ENCODE measurements at places on chromosomes 4 and X.
A peak's percentile ranks its signal among the peaks of the same experiment; 100 is the strongest.

- no peak for DNase-seq
These were observed 351.3 kb downstream of the NAP1L3 start for GRCh38 chrX:93322110-93322509.

- no peak for DNase-seq
These were observed 121.2 kb upstream of the GUCY1A1 start for GRCh38 chr4:155545456-155545855.

DNA sequence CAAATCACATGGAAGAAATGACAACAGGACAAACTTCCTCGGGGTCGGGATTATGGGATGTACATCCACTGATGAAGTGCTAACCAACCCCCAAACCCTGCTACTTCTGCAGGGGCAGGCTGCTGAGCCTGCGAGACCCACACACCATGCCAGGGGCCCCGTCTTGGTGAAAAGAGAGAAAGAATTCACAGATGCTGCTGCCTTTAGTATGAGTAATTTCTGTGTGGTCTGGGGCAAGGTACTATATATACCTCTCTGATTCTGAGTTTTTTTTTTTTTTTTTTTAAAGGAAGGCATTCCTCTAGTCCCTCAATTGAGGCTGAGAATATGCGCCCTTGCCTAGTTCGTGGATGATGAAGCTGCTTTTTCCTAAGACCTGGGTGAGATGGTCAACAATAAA is 24.8 kb downstream of the PDHA1 start:
- no peak for DNase-seq

DNA sequence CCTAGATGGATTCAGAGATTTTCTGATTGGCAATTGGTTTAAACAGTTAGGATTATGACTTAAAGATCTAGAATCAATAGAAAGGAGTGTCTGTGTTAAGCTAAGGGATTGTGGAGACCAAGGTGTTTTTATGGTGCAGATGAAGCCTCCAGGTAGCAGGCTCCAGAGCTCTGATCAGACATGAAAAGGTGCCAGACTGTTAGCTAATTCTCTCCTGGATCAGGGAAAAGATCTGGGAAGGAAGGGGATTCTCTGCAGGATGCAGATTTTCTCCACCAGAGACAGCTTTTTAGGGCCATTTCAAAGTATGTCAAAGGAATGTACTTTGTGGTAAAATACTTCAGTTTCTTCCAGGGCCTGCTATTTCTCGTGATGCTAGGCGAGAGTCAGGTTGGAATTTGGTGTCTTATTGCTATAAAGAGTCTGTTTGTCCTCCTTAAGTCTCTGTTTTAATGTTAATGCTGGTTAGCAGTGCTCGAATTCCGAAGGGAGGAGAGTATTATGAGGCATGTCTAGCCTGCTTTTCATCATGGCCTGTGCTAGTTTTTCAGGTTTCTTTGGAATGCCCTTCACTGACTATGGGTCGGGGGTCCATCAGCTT is 12.0 kb upstream of the GPR78 start:
- no peak for DNase-seq

DNA sequence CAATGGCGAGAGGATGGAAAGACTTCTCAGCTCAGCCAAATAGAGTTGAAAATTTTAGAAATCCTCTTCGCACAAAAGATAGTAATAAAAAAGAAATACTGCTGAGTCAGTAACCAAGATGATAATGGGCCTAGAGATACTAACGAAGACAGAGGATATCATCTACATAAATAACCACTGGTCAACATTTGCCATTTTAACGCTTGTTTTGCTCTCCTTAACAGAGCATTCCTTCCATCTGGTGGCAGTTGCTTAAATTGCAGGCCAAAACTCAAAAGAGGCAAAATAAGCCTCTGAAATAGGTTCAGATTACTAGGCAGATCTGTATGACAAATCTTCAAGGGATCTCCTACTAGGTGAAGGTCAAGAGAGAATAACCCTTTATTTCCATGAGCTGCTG is 51.7 kb upstream of the MCF2 start:
- peak; percentile 11 for DNase-seq

DNA sequence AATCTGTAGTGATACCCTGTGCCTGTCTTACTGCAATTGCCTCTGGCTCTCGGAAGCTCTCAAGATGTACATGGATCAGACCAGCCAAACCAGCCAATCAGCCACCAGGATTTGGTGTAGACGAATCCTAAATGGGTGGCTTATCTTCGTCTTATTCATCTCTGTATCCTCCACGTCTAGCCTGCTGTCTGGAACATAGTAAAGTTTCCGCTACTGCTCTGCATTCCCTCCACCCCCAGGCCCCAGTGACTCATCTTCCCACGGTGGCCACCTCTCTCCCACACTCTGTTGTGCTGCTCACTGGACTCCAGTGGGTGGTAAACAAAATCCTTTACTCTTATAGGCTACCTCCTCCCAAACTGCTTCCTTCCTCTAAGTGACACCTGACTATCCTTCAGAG is 37.8 kb downstream of the SEPTIN6 start:
- peak; percentile 29 for DNase-seq

GRCh38 chr4:182807346-182807745 is 109.8 kb downstream of the DCTD start:
- DNase-seq: no peak

DNA sequence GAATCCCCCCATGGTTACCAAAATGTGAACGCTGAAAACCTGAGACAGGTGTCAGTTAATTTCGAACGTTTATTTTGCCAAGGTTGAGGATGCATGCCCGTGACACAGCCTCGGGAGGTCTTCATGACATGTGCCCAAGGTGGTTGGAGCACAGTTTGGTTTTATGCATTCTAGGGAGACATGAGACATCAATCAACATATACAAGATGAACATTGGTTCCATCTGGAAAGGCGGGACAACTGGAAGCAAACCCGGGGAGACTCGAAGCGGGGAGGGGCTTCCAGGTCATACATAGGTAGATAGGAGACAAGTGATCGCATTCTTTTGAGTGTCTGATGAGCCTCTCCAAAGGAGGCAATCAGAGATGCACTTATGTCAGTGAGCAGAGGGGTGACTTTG is 11.0 kb upstream of the SH3BP2 start:
- DNase-seq: no peak

DNA sequence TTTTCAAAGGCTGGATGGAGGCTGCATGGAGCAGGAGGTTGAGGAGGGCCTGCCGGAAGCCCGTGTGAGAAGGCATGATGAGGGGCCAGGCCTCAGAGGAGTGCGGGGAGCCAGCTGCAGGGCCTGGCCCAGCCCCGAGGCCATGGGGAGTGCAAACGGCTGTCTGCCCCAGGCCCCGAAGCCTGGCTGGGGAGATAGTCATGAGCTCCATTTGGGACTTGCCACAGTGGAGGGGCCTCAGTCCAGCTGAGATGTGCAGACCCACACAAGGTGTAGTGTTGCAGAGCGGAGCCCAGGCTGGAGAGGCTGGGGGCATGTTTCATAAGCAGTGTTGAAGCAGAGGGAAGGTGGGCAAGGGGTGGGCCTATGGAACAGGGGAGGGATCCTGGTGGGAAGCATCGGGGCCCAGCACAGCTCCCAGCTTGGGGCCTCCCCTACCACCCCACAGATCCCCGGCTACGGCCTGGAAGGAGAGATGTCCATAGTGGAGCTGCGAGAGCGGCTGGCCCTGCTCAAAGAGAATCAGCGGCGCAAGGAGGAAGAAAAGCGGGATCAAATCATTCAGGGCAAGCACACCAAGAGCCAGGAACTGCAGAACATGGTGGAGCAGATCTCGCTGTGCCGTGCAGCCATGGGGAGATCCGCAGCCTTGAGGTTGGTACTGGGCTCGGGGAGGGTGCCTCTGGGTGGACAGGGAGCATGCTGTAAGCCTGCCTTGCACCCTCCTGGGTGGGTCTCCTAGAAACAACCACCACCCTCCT is 9.1 kb upstream of the RNF4 start:
- DNase-seq: no peak

GRCh38 chrX:3280706-3281105 is 65.7 kb downstream of the MXRA5 start:
- DNase-seq: no peak

- DNase-seq: no peak
These were observed 791 bp downstream of the SMIM20 start for GRCh38 chr4:25914670-25915352.

DNA sequence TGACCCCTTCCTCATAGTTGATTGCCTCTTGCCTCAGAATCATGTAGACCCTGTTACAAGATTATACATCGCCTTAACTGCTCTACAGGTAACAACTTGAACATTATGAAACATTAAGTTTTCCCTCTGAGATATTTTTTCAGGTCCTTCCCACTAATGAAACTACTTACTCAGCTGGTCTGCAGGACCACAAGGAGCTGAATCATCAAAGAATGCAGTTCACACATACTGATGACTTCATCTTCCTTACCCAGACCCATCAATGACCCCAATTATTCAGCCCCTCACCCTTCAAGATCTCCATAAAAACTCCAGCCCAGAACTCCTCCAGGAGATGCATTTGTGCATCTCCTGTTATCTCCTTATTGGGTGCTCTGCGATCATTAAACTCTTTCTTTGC is 720.9 kb downstream of the RAPGEF2 start:
- DNase-seq: no peak

DNA sequence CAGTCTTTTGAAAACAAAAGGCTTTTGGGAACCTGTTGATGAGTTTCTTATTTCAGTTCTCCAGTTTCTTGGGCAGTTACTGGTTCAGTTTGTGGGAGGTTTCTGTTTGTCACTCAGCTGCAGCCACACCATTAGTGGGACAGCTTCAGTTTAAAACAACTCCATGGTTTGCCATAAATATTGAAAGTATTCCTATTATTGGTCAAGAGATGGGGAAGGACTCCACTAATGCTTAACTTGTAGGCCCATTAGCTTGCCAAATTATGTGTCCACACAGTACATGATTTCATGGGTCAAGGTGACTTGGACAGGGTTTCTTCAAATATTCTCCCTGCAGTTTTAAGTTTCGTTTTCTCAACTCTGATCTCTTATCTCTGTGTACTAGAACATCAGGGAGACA is 15.5 kb upstream of the ASIC5 start:
- DNase-seq: no peak

GRCh38 chrX:129831091-129831885 is 12.4 kb downstream of the ZDHHC9 start:
- no peak for DNase-seq

GRCh38 chrX:108735679-108736508 is 469 bp downstream of the IRS4 start:
- DNase-seq: no peak

DNA sequence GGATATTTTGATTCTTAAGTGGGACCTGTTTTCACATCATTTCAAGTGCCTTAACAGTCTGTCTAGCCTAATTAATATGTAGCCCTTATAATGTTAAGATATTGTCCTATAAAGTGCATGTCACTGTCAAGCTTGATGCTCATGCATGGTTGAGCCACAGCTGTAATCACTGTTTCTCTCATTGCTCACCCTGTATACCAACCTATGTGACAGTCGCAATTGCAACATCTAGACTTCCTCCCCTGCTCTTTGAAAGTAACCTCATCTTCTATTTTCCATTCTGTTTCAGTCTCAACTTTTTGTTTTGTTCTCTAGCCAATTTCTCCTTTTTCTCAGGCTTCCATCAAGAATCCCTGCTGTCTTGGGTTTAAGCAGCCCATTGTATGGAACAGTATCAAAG is 24.4 kb upstream of the MSL3 start:
- no peak for DNase-seq

- DNase-seq: no peak
These were observed 106.3 kb downstream of the TRAPPC11 start for GRCh38 chr4:183765251-183765911.

DNA sequence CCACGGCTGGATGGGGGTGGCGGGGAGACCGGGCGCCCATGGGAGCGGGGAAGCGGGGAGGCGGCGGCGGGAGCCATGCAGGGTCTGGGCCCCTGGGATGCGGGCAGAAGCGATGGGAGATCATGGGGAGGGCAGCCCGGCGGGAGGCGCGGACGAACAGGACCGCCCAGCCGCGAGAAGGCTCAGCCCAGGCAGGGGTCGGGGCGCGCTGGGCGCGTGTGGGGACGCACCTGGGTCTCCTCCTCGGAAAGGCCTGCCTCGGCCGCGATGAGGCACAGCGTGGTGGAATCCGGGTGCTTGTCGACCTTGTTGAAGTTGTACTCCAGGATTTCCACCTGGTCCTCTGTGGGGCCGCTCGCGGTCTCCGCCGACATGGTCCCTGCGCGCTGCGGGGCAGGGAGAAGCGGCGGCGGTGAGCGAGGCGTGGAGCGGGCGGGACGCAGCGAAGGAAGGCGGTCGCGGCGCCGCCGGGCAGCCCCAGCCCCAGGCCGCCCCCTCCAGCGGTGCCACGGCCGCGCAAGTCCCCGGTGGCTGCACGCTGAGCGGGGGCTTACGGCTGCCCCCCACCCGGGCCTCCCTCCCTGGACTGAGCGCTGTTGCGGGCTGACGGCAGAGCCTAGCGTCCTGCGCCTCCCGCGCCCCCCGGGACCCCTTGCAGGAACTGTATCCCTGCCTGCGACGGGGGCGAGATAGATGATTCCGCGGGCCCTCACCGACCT is 25.3 kb downstream of the HOPX start:
- DNase-seq: no peak

DNA sequence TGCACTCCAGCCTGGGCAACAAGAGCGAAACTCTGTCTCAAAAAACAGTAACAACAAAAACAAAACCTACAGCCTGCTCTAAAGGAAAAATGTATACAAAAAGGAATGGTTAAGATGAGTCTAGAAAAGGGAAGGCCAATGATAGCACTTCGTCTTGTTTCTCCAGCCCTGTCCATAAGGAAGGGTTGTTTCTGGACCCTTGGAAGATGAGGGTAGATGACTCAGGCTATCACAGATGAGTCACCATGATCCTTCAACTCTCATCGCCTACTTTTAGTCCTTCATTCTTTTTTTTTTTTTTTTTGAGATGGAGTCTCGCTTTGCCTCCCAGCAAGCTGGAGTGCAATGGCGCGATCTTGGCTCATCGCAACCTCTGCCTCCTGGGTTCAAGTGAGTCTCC is 8.8 kb downstream of the PLA2G12A start:
- DNase-seq: no peak
